Inflammatory macrophage treated with lipopolysaccharide for 1 hour (primary cell): ENCODE measurements at places on chromosomes 4 and X.
A peak's percentile ranks its signal among the peaks of the same experiment; 100 is the strongest.

DNA sequence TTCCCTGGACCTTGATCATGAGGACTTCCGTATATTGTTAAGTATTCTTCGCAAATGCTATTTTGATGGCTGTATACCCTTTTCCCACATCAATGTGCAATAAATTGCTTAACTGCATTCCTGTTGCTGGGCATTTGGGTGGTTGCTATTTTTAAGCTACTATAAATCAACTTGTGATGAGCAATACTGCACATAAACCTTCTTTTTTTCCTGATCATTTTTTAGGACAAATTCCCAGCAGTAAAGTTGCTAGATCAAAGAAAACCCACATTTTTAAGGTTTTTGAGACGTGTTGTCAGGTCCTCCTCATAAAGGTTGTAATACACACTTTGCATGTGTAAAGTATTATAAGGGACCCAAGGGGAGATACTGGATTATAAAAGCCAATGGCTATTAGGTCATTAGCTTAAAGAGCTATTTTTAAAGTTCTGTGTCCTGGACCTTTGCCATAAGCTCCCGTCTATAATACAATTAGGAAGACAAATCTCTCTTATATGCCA lies 35.6 kb downstream of the LIMCH1 start:
- no peak for DNase-seq

DNA sequence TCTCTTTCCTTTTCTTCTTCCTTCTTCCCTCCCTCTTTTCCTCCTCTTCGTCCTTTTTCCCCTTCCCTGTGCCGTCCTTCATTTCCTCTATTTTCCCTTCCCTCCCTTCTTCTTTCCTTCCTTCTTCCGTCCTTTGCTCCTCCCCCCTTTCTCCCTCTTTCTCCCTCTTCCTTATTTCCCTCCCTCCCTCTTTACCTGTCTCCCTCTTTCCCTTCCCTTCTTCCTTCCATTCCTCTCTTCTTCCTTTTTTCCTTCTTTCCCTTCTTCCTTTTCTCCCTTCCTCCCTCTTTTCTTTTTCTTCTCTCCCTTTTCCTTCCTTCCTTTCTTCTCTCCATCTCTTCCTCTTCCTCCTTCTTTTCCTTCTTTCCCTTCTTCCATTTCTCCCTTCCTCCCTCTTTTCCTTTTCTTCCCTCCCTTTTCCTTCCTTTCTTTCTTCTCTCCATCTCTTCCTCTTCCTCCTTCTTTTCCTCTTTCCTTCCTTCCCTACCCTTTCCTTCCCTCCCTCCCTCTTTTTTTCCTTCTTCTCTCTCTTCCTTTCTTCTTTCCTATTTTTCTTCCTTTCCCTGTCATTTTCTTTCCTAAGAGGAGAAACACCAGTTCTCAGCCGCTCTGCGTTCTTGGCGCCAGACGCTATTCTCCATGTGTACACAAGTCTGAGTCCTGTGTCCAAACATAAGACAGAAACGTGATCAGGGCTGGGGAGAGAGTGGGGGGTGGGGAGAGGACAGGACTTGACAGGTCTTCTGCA lies 597.1 kb downstream of the MID1IP1 start:
- no peak for DNase-seq

GRCh38 chr4:101050088-101050836 lies 297.1 kb downstream of the PPP3CA start:
- DNase-seq: no peak

GRCh38 chr4:168569066-168569930 lies 72.4 kb downstream of the PALLD start:
- no peak for DNase-seq

DNA sequence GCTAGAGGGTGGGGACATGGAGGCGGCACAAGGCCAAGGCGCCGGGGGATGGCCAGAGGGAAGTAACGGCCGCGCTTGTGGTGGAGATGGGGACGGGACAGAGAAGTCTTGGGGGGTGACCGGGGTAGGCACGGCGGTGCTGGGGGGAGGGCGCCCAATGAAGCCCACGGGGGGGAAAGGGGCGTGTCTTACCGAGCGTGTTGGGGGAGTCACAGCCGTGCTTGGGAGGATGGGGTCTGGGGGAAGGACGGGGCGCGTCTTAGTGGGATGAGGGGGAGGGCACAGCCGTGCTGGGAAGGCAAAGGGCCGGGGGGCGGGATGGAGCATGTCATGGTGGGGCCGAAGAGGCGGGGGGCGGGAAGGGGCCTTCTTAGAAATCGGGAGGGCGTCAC lies 952 bp downstream of the ARSD start:
- DNase-seq: peak; percentile 41

DNA sequence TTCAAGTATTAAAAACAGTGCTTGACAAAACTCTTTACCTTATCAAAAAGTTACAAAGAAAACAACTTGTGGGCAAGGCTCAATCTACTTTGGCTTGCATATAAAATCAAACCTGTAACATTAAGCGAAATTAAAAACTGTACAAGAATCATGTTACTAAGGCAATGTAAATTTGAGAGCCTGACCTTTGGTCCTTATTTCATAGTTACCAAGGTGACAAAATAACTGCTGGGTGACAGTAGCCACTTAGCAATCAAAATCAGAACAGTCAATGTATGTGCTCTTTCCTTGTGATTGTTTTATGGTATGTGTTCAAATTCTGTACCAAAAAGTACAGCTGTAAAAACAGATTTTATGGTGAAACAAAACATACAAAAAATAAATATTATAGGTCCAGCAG lies 204.0 kb downstream of the RASL11B start:
- DNase-seq: no peak

DNA sequence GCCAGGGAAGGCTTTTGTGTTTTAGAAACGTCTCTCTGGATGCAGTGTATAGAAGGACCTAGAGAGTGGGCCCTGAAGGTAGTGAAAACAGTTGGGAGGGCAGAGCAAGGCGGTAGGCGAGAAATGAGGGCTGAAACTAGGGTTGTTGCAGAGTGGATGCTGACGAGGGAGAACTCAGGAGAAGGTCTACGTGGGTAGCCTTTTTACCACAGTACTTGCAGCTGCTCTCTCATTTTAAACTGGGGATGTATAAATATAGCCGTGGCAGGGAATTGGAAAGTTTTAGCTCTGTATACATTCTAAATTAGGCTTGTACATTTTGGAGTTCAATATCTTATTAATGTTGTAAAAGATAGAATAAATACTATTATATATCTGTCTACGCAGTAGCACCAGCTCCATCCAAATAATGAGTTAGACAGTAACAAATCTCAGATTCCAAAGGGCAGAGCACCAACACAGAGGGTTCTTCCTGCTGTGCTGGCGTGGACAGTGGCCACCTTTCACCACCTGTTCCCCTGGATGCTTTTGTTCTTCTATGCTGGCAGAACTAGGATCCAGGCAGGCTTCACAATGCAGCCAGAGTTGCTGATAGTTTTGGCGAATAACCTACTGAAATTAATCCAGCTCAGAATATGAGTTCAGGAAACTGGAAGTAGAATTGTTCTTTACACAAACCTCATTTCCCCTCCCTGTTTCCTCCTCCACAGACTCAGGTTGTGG lies 31.7 kb downstream of the CCNG2 start:
- DNase-seq: no peak

DNA sequence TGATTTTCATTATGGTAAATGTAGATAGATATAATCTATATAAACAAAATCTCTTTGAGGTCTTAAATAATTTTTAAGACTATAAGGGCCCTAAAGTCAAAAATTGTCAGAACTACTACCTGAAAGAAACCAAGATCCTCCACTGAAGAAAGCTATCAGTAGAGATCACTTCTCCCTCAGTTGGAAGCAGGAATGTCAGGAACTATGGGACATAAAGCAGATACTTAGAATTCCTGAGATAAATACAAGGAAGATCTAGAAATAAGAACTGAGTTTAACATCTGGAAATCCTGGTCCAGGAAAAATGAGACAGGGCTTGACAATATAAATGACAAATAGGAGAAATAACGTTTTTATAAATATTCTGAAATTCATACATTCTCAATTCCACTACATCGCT lies 97.2 kb downstream of the ADAMTS3 start:
- no peak for DNase-seq

DNA sequence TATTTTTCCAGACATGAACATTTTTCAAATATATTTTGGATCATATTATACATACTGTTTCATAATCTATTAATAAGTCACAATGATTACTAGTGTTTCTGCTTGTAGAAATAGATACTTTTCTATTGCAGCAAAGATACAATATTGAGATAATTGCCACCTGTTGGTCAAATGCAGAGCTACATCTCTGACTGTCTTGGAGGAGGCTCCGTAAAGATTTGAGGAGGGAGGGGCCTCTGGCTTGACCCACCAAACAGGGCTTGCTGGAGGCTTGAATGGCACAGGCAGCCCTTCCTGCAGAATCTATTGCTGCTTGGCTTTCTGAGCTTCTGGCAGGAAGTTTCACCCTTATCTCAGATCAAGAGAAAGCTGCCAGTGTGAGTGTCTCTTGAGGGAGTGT lies 99.3 kb upstream of the ARMCX2 start:
- DNase-seq: peak; percentile 40

DNA sequence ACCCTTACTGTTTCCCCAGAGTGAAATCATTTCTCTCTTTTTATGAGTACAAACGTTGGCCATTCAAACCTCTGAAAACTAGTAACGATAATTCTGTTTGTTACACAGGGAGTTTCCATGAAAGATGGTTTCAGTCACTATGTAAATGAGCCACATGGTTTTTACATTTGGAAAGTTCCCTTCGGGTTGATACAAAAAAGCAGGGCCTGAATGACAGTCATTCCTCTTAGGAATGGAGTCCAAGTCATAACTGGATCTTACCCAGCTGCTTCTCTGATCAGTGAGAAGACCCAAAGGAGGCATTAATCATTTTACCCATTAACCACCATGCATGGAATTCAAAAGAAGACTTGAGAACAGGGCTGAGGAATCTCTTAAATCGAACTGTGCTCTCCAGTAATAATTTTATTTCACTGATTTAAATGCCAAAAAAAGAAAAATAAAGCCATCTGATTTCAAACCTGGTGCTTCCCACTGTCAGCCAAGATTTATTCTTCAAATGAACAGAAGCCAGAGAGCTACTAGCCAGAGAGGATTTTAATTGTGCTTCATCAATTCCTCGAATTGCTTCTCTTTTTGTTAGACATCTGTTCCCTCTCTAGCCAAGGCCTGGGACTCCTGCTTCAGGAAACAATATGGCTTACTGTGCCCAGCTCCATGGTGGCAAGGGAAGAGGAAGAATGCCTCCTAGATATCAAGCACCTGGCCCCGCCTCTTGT lies 3.2 kb downstream of the SOWAHB start:
- DNase-seq: no peak

GRCh38 chrX:20432746-20433387 lies 166.2 kb upstream of the RPS6KA3 start:
- DNase-seq: peak; percentile 27

DNA sequence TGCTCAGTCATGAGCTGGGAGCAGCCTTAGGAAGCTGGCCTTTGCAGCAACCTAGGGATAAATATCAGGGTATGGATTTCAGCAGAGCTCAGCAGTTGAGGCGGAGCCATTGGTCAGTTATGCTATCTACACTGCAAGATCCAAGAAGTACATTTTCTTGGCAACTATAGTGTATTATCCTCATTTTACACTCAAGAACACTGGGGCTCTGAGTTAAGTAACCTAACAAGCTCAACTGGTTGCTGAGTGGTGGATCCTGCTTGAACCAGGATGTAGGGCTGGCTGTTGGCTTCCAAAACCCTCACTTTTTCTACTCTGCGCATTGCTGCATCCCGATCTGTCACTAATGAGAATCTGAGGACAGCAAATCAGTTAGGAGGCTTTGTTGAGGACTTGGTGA lies 1.5 kb upstream of the SCARB2 start:
- no peak for DNase-seq

- DNase-seq: no peak
Measured at GRCh38 chr4:73864961-73865360, 4.2 kb upstream of the CXCL1 start.

GRCh38 chrX:40150503-40150902 lies 52.7 kb upstream of the BCOR start:
- no peak for DNase-seq

- no peak for DNase-seq
Measured at GRCh38 chr4:20574986-20575385, 125.3 kb upstream of the PACRGL start.

DNA sequence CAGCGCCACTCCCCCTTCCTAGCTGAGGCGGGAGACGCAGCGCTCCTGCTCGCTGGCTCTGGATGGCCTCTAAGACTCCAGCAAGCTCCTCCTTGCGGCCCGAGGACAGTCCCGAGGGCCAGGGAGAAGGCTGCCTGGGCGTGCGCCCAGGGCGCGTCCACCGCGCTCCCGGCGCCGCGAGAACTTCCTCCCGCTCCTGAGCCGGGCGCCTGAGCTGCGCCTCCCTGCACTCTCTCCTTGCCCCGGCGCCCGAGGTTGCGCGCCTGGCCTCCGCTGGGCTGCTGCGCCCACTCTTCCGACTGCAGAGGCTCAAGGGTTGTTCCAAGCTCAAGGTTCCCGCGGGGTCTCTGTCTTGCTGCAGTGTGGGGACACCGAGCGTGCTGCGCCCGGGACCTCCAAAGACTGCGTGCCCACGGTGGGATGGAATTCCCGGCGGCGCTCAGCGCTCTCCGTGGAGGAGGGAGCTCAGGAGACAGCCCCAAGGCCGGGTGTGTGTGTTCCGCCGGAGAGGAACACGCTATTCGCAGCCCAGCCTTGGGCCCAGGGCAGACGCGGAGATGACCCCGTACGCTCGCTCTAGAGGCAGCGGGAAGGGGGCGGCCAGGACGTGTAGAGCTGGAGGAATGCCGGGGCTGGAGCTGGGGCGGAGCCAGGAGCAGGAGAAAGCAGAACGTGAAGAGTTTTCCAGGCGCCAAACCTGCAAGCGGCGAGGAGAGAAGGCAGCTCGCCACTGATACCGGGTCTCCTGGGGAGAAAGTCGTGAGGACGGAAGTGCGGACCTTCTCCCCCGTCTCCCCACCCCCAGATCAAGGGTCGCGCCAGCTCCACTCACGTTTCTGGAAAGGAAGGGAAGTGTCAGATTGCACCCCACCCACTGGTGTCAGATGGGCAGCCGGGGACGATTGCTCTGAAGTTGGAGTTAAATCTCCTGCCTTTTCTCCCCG lies at the start of gene ARHGAP6:
Gene ARHGAP6 (minus strand): TSS at position 753 of the 944 bp plus-strand sequence. CDS start 1,092 bp downstream, outside the sequence.
- no peak for DNase-seq

DNA sequence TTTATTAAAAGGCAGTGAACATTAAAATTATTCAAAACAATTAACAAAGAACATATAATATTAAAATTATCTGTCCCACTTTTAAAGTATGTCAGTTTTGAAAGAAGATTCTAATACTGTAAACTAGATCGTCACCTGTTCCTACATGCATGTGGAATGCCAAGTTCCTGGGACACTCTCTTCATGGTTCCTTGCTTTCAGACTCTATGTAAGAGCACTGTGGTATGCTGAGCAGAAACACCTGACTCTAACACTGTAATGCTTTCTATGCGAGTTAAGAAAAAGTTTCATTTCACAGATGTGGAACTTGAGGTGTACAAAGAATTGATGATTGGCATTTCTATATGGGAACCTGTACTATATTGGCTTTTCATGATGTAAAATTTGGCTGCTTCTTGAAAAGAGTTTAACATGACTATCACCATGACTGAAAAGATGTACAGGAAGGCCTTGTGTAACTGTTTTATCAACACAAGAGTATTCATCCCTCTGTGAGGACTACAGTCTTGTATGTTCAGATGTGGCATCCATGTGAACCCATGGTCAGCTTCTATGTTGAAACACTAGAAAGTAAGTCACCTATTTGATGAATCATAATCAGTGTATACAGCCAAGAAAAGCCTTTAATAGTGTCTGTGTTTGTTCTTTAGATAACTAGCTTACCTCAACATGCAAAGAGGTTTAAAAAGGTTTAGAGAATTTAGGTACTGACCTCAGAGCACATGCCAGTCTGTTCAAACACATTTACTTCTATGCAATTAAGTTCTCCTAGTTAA lies 354.5 kb downstream of the ARHGAP24 start:
- DNase-seq: no peak

GRCh38 chr4:169225058-169225751 lies 45.6 kb downstream of the SH3RF1 start:
- DNase-seq: peak; percentile 74
